ENCODE measurements at places on chromosomes 3 and 15.

GRCh38 chr3:120113128-120114116 is 19.2 kb upstream of the GSK3B start:
- DNase-seq: no peak

DNA sequence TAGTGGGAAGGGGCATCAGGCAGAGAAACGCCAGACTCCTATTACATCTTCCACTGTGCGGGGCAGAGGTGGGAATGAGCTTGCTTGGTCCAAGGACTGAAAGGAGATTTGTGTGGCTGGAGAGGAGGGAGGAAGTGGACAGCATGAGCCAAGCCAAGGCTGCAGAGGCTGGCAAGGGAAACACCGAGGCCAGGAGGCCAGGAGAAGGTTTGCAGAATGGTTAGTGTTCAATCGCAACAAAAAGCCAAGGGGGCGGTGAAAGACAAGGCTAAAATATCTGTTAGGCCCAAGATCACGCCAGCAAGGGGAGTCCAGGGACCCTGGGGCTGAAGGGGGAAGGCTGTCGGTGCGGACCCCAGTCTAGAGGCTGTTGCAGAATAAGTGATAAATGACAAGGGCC is 75.8 kb downstream of the CPN2 start:
- DNase-seq: no peak

DNA sequence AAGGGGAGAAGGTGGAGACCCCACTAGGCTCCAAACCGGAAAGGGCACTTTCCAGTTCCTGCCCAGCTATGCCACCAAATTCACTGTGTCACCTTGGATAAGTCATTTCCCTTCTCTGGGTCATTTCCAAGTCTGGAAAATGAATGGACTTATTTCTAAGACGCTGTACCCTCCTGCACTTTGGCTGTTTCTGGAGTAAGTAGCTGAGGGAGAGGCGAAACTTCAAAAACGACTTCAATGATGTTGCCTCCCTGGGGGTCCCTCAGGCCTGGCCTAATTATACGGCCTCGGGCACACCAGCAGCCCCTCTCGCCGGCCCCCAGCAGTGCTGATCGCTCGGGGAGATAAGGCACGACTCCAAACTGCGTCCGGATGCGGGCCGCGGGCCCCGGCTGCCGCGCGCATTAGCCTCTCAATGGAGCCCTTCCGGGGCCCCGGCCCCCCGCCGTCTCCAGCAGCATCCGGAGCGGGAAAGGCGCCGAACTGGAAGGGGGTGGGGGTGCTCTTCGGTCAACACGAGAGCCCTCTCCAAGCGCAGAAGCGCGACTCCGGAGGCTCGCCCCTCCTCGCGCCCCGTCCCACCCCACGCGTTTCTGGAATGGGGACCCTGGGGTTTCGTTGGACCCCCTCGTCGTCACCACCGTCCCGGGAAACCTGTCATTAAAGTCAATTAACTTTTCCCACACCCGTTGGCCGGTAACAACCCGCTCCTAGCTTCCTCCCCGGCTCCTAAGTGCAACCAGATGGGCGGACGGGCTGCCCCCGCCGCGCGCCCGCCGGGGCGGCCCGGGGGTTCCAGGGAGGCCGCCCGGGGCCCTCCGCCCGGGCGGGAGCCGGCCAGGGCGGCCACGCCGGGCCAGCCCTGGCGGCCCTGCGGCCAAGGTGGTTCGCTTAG is 4.8 kb downstream of the HES1 start:
- DNase-seq: peak; percentile 59

GRCh38 chr15:62063825-62064635 is 2.7 kb upstream of the C2CD4A start:
- DNase-seq: no peak

DNA sequence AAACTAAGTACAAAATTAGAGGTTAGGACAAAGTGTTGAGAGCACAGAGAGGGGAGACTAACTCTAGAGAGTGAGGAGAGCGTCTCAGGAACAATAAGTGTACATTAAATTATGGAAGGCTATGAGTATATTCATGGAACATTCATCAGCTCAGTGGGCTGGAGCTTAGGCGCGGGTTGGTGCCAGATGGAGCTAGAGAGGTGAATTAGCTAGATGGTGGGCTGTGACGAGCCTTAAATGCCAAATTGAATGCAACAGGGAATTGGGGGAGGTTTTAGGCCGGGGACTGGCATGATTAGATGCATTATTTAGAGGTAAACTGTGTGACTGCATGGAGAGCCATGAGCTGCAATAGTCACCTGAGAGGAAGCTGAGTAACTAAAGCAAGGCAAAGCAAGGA is 97.1 kb downstream of the TMEM108 start:
- no peak for DNase-seq

DNA sequence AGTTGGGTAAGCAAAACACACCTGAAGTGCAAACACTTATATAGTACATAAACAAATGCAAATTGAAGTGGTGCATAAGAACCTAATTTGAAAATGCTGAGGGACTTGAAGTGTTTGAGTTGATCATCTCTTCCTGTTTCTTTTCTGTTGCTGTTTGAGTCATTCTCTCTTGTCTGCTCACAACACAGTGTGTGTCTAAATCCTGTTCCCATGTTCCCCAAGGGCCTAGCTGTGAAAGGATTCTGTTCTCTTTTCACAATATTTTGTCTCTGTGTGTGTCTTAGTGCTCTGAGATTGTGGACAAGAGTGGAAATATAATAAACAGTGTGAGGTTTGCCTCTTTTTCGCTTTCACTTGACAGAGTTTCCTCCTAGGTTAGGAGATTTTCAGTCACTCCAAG is 6.1 kb downstream of the CD96 start:
- DNase-seq: no peak

GRCh38 chr15:50106457-50106856 is 12.6 kb downstream of the ATP8B4 start:
- no peak for DNase-seq

All from KG1 (cell line).